Activated CD4-positive, alpha-beta T cell treated with anti-CD3 and anti-CD28 coated beads, Interleukin-2, amount 50 U/mL, for 48 hours (primary cell): ENCODE measurements at places on chromosomes 13 and 19.

GRCh38 chr19:45279587-45280192, 28.6 kb downstream of the MARK4 start:
- no peak for DNase-seq

- no peak for DNase-seq
These were observed 23.4 kb downstream of the FAM124A start for GRCh38 chr13:51245583-51245982.

- DNase-seq: no peak
These were observed 3.8 kb downstream of the KDM4B start for GRCh38 chr19:4972509-4973230.

GRCh38 chr13:26786651-26787295, 26.2 kb upstream of the GPR12 start:
- DNase-seq: no peak

GRCh38 chr19:48558018-48558684, 6.2 kb downstream of the SULT2B1 start:
- DNase-seq: no peak

- no peak for DNase-seq
These were observed 49.4 kb downstream of the ZNF91 start for GRCh38 chr19:23345838-23346237.

- no peak for DNase-seq
These were observed 173.5 kb downstream of the KCNRG start for GRCh38 chr13:50188696-50189095.

GRCh38 chr13:45508776-45509175, 44.0 kb downstream of the COG3 start:
- DNase-seq: no peak

GRCh38 chr13:93298713-93299112, 72.1 kb downstream of the GPC6 start:
- no peak for DNase-seq

DNA sequence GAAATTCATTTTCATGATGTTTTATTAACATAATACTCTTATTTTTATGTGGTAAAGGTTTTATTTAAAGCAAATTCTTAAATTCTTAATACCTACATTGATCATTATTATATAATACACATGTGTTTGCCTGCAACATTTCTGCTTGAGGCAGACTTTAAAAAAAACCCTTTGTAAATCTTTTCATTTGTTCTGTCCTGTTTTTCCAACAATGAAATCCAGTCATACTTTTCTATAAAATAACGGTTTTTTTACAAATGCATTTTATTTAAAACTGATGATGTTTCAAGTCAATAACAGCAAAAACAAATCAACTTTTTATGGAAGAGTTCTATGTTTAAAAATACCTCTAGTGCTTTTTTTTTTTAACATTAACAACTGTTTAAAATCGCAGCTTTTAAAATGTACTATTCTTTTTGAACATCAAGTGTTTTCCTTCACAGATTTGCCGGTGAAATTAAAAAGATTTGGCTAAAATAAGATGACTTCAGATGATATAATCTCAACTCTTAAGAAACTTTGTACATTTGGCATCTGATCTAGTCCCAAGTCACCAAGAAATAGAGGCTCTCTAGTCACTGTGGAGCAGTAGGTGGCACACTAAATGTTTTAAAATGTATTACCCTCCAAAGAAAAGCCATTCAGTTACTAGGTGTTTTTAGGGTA, 5.1 kb downstream of the POU4F1 start:
- DNase-seq: no peak

DNA sequence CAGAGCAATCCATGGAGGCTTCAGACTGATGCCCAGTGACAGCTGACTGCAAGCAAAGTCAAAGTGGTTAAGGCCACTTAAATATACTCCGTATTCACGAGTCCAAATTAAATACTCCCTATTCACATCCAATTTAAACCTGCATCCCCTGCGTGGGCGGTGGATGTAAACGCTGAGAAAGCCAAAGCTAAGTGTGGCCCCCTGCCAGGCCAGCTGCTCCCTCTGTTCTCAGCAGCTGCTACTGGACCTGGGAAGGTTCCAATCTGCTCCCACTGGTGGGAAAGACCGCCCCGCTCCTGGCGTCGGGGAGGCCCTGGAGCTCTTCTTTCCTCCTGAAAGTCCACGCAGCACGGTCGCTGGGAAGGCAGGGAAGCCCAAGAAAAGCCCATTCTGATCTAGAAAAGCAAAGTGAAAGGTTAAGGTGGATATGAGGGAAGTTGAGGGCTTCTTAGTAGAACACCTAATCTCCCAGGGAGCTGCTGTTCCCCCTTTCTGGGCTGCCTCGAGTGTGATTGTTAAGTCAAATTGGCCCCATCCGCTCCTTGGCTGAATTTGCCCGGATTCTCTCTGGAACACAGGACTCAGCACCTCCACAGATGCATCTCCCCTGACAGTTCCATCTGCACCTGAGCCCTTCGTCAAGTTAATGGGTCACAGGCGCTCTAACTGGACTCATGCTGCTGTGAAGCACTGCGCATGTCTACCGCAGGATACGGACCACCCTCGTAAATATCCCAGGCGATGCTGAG, 205.5 kb downstream of the USP12 start:
- DNase-seq: no peak

DNA sequence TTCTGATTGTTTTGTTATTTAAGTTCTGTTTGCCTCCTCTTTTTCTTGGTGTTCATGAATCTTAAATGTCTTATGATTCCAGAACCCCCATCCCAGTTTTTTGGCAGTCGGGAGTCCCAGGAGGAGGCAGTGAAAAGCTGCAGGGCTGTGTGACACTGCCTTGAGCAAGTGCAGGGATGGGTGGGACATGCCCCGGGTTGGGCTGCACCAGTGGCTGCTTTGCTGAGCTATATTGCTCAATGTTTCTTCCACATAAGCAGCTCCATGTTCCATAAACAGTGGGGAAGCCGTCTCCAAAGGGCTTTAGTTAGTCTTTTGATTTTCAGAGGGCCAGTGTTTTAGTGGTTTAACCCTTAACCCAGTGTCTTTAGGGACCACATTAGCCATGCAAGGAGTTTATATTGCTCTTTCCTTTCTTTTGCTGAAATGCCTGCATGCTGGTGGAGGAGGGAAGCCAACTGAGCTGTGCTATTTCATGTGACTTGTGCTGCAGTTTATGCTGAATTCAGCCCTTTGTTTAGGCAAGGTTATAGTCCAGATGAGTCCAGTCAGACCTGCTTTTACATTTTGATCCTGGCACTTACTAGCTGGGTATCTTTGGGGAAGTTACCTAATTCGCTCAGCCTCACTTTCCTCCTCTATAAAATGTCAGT, 13.1 kb downstream of the ATP8A2 start:
- DNase-seq: no peak

- no peak for DNase-seq
These were observed 5.1 kb downstream of the ZNF599 start for GRCh38 chr19:34767951-34768350.
